ENCODE measurements at places on chromosomes 5 and 9.

- no peak for DNase-seq
Observed at GRCh38 chr5:172005708-172006320, 624 bp downstream of the FBXW11 start.

GRCh38 chr5:98992552-98992951, 63.7 kb upstream of the CHD1 start:
- no peak for DNase-seq

DNA sequence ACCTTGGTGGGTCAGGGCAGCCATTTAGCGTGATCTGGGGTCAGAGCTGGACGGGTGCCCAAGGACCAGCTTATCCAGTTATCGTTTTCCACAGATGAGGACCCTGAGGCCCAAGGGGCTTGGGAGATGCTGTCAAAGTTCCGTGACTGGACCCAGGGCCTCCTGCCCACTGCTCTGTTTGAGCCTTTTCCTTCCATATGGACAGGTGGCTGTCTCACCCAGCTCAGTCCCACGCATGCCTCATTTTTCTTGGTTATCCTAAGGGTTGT, 56.5 kb downstream of the TRIP13 start:
- no peak for DNase-seq

DNA sequence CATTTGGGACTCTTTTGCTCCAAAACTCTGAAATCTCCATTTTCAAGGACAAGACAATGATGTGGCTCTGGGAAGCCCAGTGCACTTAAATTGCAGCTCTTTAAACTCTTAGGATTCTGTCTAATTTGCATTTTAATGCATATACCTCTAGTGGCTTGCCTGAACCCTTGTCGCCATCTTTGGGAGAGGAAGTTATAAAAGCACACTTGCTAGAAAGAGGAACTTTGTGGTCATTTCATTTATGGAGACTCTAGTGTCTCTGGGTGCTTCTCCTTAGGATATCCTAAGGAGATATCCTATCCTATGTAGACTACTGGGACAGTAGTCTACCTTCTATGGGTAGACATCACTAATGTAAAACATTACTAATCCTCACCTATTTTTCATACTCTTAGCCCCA, 77.3 kb upstream of the SLC1A3 start:
- DNase-seq: no peak

GRCh38 chr9:117095081-117095480, 319.8 kb downstream of the ASTN2 start:
- no peak for DNase-seq

DNA sequence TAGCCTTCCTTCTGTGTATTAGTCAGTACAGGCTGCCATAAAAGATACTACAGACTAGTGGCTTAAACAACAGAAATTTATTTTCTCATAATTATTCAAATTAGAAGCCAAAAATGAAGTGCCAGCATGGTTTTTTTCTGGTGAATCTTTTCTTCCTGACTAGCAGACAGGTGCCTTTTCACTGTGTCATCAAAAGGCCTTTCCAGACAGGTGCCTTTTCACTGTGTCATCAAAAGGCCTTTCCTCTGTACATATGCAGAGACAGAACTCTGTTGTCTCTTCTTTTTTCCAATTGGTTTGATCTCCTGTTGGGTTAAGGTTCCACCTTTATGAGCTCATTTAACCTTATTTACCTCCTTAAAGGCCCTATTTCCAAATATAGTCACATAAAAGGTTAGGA, 599.9 kb downstream of the ISL1 start:
- DNase-seq: no peak

DNA sequence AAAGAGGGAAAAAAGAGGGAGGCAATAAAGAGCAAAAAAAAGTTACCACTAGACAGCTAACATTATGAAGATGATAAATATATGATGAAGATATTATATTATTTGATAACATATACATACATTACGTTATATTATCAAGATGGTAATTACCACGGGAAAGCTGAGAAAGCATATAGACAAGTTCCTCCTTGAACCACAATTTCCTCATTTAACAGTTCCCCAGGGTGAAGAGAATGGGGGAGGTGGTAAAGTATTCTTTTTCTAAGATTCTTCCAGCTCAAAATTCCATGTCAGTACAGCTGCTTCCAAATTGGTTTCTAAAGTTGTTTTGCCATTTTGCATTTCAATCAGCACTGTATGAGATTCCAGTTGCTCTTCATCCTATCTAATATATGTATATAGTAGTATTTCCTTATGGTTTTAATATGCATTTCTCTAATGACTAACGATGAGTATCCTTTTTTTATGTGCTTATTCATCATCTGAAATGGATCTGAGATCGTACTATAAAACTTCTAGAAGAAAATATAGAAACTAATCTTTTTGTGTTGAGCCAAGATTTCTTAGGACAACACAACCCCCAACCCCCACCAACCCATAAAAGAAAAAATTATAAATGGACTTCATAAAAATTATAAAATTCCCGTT, 49.5 kb upstream of the C9orf72 start:
- no peak for DNase-seq

DNA sequence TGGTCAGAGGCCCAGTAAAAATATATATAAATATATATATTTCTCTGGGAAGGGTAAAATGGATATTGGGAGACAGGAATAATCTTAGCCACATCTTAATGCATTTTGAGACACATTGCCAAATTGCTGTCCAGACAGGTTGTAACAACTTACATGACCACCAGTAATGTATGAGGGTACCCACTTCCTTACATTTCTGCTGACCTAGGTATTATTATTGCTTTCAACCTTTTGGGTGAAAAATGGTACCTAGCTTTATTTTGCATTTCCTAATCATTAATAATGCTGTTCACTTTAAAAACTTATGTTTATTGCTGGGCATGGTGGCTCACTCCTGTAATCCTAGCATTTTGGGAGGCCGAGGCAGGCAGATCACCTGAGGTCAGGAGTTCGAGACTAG, 61.5 kb downstream of the MEGF10 start:
- DNase-seq: no peak

GRCh38 chr9:4116071-4116581, 183.7 kb downstream of the GLIS3 start:
- peak; percentile 70 for DNase-seq

- peak; percentile 74 for DNase-seq
Observed at GRCh38 chr9:25678147-25678666, at the start of gene TUSC1. TSS of gene TUSC1 (minus strand) at chr9:25678444. CDS start at chr9:25678312, 132 bp downstream.

DNA sequence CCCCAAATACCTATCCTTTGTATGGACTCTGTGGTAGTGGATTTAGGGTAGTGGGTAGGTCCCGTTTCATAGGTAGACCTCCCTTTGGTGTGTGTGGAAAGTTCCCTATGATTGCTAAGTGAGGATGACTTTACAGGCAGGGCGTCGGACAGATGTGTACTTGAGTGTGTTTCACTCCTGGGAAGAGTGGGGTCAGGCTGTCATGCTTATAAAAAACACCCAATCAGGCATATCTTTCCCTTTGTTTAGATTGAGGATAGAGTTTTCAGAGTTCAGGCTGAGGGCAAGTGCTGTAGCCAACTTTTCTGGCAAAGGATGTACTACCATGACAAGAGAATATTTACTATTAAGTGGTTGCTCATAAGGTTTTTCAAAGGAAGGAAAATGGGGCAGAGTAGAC, 242.0 kb downstream of the YTHDC2 start:
- no peak for DNase-seq

GRCh38 chr5:14090755-14091154, 52.4 kb upstream of the TRIO start:
- no peak for DNase-seq

GRCh38 chr9:96655198-96655851, at the start of gene PRXL2C:
TSS of gene PRXL2C (minus strand) at chr9:96655317. CDS start at chr9:96655281, 36 bp downstream.
- peak; percentile 42 for DNase-seq

- peak; percentile 62 for DNase-seq
Observed at GRCh38 chr5:43065387-43065947, 25.3 kb upstream of the ANXA2R start.

GRCh38 chr9:121962421-121962820, 130.7 kb downstream of the TTLL11 start:
- no peak for DNase-seq

- no peak for DNase-seq
Observed at GRCh38 chr9:105541838-105542237, 16.1 kb upstream of the FKTN start.

DNA sequence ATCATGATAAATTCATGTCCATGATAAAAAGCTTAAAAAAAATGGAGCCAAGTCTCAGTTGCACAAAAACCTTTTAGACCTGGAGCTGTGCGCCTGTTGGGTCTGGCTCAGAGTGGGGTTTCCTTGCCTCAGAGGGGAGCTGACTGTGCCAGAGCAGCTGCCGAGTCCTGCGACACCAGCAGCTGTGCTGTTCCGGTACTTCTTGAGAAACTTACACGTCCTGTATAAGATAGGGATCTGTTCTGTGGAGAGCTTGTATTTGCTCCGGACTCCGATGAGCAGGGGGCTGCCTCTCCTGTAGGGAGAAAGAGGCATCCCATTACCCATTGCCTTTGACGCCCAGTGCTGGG, 28.6 kb downstream of the GFPT2 start:
- DNase-seq: no peak

DNA sequence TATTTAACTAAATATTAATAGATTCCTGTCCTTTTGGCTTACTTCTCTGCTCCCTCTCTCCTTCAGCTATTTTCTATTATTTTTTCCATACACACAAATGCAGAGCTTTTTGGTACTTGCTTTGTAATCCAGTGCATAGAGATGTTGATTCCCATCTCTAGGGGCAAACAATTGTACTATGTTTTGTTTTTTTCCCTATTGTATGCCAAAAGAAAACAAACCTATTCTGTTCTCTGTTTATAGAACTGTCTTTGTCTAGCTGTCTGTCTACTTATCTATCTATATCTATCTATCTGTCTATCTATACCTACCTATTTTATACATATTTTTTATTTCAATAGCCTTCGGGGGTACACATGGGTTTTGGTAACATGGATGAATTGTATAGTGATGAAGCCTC, 121.6 kb upstream of the LIFR start:
- no peak for DNase-seq

GRCh38 chr9:34563262-34563661, 26.3 kb downstream of the CNTFR start:
- no peak for DNase-seq

DNA sequence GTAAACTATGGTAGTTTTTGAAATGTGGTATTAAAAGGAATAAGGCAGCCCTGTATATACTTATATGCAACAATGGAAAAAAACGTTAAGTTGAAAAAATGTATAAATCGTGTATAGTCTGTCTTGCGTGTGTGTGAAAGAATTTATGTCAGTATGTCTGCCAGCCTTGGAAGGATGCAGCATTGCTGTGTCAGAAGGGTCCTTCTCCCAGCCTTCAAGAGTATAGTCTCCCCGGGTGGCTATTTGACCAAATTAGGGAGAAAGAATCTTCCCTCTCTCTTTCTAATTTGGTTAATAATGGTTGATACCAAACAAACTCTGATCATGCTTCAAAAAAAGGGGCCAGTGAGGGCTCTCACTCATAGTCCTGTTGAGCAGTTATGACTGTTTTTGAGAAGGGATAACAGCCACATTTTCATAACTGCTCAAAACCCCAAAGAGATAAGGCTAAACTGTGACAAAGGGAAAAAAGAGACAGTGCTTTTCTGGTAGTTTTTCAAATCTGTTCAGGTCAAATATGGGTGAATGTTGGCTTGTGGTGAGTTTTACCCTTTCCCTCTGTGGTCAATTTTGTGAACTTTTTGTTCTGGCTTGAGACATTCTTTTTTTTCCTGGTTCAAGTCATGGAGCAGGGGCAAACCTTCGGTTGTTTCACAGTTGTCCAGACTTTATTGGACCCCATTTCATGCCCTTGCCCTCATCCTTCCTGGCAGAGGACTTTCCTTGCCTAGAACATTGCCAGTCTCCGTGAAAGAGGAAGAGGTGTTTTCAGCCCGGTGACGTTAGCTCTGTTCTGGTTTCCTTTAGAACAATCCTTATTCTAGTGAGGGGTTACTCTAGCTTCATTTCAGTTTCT, 21.0 kb downstream of the SNX30 start:
- DNase-seq: no peak
